NCI-H748 treated with DMSO at 0.1 percent for 48 hours (cell line): ENCODE measurements at places on chromosomes 5 and 9.

DNA sequence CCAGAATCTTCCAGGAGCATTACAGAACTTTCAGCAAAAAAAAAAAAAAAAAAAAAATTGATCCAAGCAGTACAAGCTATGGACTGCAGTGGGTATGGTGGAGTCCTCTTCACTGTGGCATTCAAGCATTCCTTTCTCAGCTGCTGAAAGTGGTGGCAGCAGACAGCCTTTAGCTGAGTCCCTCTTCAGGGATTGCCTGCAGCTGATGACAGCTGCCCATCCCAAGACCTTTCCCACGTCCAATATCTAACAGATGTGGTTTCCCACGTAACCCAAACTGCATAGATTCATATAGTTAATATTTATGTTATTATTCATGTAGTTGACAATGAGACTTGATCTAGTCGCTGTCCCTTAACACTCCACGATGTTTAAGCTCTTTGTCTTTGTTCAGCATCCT, 475.9 kb downstream of the TLE1 start:
- no peak for DNase-seq

DNA sequence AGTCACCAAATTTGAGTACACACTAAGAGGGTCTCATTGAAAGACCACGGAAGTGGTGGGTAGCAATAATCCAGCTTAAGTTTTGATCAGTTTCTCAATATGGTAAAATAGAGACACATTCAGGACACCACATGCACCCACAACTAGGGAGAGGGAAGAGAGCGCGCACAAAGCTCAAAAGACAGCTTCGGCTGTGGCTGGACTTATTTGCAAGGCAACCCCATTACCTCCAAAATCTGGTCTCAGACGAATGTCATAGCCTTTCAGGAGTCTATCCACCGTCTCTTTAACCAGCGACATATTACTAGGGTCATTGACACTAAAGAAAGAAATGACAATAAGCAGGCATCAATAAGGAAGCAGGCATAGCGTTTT, 443 bp downstream of the GABRB2 start:
- no peak for DNase-seq

GRCh38 chr5:117454716-117455212, 880.1 kb upstream of the SEMA6A start:
- DNase-seq, result peak; percentile 83

- DNase-seq, result no peak
These were observed 415 bp downstream of the XRCC4 start for GRCh38 chr5:83077662-83078261.

DNA sequence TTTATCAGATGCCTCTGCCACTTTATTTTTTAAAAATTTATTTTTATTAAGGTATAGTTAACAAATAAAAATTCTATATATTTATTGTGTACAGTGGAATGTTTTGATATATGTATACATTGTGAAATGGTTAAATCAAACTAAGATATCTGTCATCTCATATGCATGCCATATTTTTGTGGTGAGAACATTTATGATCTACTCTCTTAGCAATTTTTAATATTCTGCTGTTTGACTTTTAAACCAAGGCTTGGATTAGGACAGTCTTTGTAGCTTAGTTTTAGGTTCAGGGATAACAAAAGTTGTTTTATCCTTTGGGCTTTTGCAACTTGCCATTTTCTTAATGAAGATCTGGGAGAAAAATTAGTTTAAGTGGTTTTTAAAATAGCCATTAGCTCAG, 46.0 kb upstream of the CDKN2B start:
- DNase-seq, result no peak

DNA sequence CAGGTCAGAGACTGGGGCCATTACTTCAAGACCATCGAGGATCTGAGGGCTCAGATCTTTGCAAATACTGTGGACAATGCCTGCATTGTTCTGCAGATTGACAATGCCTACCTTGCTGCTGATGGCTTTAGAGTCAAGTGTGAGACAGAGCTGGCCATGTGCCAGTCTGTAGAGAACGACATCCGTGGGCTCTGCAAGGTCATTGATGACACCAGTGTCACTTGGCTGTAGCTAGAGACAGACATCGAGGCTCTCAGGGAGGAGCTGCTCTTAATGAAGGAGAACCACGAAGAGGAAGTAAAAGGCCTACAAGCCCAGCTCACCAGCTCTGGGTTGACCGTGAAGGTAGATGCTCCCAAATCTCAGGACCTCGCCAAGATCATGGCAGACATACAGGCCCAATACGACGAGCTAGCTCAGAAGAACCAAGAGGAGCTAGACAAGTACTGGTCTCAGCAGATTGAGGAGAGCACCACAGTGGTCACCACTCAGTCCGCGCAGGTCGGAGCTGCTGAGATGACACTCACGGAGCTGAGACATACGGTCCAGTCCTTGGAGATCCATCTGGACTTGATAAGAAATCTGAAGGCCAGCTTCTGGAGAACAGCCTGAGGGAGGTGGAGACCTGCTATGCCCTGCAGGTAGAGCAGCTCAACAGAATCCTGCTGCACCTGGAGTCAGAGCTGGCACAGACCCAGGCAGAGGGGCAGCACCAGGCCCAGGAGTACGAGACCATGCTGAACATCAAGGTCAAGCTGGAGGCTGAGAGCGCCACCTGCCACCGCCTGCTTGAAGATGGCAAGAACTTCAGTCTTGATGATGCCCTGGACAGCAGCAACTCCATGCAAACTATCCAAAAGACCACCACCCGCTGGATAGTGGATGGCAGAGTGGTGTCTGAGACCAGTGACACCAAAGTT, 9.3 kb downstream of the NIPBL start:
- DNase-seq, result no peak

DNA sequence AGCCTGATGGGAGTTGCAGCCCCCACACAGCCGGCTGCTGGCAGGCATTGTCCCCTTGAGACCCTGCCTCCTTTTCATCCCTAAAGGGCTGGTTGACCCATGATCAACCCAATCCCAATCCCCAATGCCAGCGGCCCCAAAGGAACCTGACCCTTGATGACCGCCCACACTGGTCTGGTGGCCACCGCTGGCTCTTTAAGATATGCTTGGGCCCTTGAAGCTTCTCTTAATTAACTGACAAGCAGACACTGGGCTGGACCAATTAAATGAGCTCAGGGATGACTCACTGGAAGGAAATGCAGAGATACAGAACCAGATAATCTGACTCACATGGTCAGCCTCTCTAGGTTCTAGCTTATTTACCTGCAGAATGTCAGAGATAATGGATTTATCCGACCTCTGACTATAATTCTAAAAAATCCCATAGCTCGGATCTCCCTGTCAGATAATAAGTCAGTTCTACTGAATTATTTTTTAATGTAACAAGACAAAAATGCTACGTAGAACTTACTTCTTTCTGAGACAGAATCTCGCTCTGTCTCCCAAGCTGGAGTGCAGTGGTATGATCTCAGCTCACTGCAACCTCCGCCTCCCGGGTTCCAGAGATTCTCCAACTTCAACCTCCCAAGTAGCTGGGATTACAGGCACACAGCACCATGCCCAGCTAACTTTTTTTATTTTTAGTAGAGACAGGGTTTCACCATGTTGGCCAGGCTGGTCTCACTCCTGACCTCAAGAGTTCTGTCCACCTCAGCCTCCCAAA, 11.1 kb upstream of the MLANA start:
- DNase-seq, result no peak

DNA sequence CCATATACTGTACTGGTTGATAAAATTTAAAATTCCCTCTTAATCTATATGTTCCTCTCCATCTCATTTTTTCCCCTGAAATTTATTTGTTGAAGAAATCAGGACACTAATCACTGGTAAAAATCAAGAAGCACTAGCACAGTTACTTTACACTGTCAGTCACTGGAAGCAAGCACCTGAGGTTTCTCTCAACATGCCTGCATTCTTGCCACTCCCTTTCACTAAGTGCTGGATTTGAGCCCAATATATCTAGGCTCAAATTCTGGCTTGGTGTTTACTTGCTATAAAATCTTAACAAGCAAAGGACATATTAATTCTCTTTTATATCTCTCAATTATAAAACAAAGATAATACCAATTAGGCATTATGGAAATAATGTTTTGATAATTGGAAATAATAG, 58.6 kb downstream of the DIAPH1 start:
- DNase-seq, result peak; percentile 82

DNA sequence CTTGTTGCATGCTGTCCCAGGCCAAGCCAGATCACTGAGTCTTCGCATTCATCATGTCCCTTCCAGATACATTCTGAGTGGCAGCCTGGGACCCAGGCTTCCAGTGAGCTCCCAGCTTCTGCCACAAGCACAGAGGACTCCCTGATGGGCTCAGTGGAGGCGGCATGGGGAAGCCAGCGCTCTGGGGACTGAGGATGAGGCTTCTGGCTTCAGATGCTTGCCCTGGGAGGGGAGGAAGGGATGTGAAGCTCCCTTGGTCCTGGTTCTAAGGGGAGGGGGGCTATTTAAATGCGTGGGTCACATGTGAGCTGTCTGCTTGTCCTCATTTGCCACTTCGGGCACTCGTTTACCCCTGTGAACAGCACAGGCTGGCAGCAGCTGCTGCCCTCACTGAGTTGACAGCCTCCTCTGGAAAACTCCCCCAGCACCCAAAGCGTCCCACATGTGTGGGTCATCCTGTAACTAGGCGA, 174.0 kb downstream of the NR3C1 start:
- no peak for DNase-seq

DNA sequence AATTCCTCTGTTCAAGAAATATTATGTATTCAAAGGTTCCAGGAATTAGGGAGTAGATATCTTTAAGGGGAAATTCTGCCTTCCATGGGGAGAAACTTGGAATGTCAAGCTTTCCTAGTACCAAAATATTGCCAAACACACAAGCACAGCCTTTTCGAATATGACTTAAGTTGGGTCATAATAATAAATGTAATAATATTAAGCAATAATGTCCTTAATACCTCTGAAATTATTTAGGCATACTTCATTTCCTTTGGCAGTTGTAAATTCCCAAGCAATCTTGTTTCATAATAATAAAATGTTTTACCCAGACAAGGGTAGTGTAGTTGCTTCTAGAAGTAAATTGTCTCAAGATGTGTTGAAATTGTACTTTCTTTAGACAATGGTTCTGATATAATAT, 630.3 kb upstream of the CDH18 start:
- no peak for DNase-seq

DNA sequence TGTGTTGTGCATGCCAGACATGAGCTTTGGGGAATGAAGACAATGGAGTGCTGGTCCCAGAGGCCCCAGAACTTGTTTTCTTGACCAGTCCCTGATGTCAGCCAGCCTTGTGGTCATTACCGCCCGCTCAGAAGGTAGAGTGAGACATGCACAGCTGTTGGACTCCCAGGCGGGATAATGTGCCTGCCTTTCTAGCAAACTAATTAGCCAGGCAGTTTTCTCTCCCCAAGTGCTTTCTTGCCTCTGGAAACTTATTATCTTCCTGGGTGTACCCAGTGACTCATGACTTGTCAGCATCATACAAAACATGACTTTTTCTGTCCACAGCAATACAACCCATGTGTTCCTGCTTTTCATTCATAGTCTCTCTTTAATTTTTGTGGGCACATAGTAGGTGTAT, 131.1 kb downstream of the RMI1 start:
- DNase-seq, result no peak

DNA sequence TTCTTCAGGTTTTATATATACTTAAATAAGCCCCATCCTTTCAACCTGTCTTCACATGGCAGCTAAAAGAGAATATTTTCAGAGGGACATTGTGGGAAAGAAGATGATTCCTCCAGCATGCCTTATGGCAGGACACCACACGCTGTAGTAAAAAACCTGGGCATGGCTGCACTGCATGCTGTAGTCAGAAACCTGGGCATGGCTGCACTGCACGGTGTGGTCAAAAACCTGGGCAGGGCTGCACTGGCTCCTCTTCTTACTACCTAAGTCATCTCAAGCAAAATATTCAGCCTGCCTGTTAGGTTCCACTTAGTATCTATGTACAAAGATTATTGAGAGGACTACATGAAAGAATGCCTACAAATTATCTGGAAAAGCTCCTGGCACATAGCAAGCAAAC, 153.6 kb downstream of the BRINP1 start:
- DNase-seq, result no peak

DNA sequence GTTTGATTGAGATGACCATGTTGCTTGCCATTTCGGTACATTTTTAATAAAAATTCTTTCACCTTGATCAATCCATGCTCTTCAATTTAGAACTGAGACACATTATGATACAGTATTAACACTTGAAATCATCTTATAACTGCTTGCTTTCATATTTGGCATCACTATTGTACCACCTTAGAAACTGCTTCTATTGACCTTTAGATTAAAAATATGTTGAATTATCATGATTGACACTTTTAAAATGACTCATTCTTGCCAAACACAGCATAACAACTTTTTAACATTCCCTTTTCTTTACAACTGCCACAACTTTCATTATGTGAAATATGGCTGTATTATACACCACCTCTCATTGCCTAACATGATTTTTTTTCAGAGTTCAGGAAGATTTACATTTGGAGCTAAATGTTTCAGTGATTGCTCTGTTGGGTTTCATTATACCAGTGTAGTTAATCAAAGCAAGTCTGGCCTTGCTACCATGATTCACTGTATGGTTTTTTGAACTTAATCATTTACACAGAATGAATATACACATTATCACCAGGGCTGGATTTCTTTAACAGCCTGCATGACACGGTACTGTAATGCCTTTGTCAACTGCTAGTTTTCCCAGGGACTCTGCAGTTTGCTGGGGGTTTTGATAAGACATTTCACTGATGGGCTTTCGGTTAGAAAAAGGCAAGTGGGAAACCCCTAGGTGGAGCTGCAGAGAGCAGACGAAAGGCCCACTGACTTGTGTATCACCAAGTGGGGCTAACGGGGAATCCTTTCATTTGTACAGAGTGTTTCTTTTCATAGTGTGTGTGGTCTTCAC, 93.6 kb upstream of the TLE4 start:
- DNase-seq, result peak; percentile 56

GRCh38 chr5:170166101-170166500, 60.4 kb downstream of the FOXI1 start:
- DNase-seq, result no peak

DNA sequence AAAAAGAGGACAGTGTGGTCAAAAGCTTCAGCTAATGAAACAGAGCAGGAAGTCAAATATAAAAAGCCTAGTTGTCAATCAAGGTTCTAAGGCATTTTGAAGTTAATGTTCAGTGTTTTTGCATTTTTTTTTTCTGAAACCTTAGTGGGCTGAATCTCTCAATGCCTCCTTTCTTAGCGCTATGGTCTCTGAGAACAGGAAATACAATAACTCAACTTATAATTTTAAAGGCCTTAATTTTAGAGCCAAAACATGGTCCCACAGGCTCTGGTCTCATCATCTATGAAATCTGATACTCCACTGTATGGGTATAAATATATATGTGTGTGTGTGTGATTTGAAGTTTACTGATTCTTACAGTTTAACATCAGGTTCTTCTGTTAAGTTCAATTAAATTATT, 63.3 kb upstream of the DPYSL3 start:
- DNase-seq, result no peak

DNA sequence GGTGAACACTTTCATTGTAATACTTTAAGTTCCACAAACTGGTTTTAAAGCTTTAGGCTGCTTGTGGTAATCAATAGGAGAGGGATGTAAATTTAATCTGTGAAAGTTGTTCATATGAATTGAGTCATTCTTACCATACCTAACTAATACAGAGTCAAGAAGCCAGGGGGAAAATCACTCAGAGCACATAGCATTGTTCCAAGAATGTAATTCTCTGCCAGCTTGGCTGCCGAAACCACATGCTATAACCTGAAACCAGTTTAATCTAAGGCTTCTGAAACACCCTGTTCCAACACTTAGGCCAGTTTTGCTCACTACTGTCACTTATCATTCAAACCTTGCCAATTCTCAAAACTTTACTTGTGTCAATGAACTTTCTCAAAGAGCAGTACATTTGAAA, 528.8 kb upstream of the GRAMD2B start:
- DNase-seq, result no peak
